A172 (cell line): ENCODE measurements at places on chromosomes 5 and 9.

- DNase-seq = no peak
Observed at GRCh38 chr9:126147936-126148870, 178.4 kb upstream of the MVB12B start.

DNA sequence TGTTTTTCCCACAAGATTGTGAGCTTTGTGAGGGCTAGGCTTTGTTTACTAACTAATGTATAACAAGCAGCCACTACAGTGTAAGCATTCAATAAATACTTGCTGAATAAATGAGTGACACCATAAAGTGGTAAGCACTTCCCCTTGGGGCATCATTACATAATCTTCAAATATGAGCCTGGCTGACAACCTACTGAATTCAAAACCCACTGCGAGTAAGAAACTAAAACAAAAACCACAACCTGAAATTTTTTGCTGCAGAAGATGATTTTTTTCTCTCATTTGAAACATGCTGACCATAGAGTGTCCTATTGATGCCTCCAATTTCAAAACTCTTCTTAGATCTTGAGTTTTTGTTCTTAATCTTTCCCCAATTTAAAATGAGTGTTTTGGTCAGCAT is 331.3 kb upstream of the CCNG1 start:
- no peak for DNase-seq

- DNase-seq = no peak
Observed at GRCh38 chr9:109776391-109776790, 3.6 kb upstream of the PALM2AKAP2 start.

- no peak for DNase-seq
Observed at GRCh38 chr5:170612256-170612678, 108.4 kb downstream of the KCNIP1 start.

- DNase-seq = peak; percentile 95
Observed at GRCh38 chr9:129863059-129863690, 27.9 kb downstream of the USP20 start.

DNA sequence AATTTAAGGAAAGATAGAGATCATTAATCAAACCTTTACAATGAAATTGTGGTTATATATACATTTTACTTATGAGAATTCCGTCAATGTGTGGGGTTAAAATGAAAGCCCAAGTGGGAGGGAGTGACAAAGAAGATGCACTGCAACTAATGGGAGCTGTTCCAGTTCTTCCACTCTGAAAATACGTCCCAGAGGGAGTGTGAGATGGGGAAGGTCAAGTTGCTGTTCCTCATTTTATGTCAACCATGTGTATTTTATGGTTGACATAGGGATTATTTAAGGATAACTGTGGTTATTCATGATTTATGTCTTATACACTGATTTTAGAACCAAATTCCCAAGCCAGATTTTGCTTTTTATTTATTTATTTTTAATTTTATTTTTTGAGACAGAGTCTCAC is 14.2 kb upstream of the RGS3 start:
- DNase-seq = no peak

GRCh38 chr9:31119890-31120454 is 1264.5 kb upstream of the ACO1 start:
- DNase-seq = peak; percentile 49

GRCh38 chr9:135228345-135228982 is 141.0 kb downstream of the OLFM1 start:
- no peak for DNase-seq

GRCh38 chr5:13653709-13654108 is 290.8 kb downstream of the DNAH5 start:
- peak; percentile 14 for DNase-seq
